Tibial nerve (tissue), 4 donors: ENCODE measurements at places on chromosomes 1 and 21. TPM values are rescaled to one million over a fixed set of nuclear protein-coding genes. Genes with fewer than 3 reads are reported as not detected.
A peak's percentile ranks its signal among the peaks of the same experiment; 100 is the strongest.

The MYCL gene
- 0.87 TPM for total RNA-seq

The HES5 gene
- total RNA-seq = not detected

The A3GALT2 gene
- total RNA-seq = 0.42 TPM

The SLC2A5 gene
- 15.7 TPM for total RNA-seq

The ARHGEF10L gene
- 38.5 TPM for total RNA-seq

The RPTN gene
- total RNA-seq = not detected

DNA sequence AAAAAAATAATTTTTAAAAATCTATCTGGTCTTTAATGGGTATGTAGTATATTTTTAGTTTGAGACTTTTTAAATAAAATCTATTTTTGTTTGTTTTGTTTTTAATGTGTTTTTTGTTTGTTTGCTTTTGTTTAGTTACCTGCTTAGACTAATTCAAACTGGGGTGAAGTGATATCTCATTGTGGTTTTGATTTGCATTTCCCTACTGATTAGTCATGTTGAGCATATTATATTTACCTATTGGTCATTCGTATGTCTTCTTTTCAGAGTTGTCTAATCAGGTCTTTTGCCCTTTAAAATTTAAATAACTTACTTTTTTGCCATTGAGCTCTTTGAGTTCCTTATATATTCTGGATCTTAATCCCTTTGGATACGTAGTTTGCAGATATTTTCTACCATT is 20.3 kb downstream of the CD1B start:
- no peaks in the 10 kb centered on the region for H3K27me3 ChIP-seq
- no peaks in the 10 kb centered on the region for H3K36me3 ChIP-seq
- no peak overlapping the region for H3K27ac ChIP-seq
- H3K4me3 ChIP-seq = no peak overlapping the region

GRCh38 chr1:165468726-165469249 is 23.9 kb upstream of the RXRG start:
- H3K36me3 ChIP-seq = no peaks in the 10 kb centered on the region
- no peaks in the 10 kb centered on the region for H3K27me3 ChIP-seq
- H3K27ac ChIP-seq = peak overlapping the region; percentile 76
- no peaks in the 10 kb centered on the region for H3K4me1 ChIP-seq

GRCh38 chr1:170729225-170730002 is 65.5 kb downstream of the PRRX1 start:
- H3K36me3 ChIP-seq = no peaks in the 10 kb centered on the region
- no peaks in the 10 kb centered on the region for H3K27me3 ChIP-seq
- DNase-seq = no peak
- H3K27ac ChIP-seq = no peak overlapping the region
- no peak overlapping the region for H3K4me3 ChIP-seq

DNA sequence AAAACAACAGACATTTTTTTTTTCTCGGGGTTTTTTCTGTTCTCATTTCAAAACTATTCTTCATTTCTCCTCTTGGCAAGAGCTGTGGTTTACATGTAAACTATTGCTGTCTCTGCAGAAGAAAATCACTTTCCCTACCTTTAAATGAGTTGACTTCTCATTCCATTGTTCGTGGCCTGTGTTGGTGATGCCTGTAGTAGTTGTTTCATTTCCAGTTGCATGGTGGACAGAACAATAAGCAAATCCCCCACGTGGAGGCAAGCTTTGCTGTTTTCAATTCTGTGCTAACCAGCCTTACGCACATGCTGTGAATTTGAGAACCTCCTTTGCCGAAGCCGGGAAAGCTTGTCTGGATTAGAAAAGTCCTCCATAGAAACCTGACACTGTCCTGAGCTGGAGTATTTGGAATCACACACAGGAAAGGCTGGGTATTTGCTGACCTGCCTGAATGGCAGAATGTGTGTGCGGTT is 26.2 kb upstream of the MAP3K7CL start:
- DNase-seq = no peak
- no peak overlapping the region for H3K27ac ChIP-seq
- no peak overlapping the region for H3K4me3 ChIP-seq
- H3K36me3 ChIP-seq = no peaks in the 10 kb centered on the region
- no peaks in the 10 kb centered on the region for H3K4me1 ChIP-seq

DNA sequence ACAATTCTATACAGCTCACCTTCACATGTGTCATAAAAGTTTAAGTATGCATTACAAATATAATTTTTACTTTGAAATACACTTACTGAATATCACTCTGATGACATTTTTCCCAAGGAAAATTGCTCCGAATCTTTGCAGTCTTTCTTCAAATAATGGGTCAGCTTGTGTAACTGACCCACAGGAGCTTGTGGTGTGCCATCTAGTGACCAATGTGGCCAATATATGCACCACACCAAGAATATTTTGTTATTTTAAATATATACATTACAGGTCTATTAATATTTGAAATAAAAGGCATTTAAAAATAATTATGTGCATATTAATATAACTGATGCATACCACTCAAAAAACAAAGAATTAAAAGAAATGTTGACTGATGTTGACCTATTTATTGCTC is 271.4 kb downstream of the TBX15 start:
- no peak overlapping the region for H3K27ac ChIP-seq
- no peaks in the 10 kb centered on the region for H3K27me3 ChIP-seq
- H3K4me1 ChIP-seq = no peaks in the 10 kb centered on the region
- H3K4me3 ChIP-seq = no peak overlapping the region
- no peak for DNase-seq
- H3K36me3 ChIP-seq = no peaks in the 10 kb centered on the region

- H3K4me1 ChIP-seq = no peaks in the 10 kb centered on the region
- no peak for DNase-seq
- no peaks in the 10 kb centered on the region for H3K36me3 ChIP-seq
- no peak overlapping the region for H3K4me3 ChIP-seq
Observed at GRCh38 chr1:89405275-89405929, 41.5 kb downstream of the GBP6 start.

GRCh38 chr1:181612100-181612499 is 128.8 kb downstream of the CACNA1E start:
- H3K36me3 ChIP-seq = no peaks in the 10 kb centered on the region
- DNase-seq = no peak
- H3K27ac ChIP-seq = no peak overlapping the region
- no peak overlapping the region for H3K4me3 ChIP-seq
- H3K27me3 ChIP-seq = no peaks in the 10 kb centered on the region

GRCh38 chr1:212301580-212301979 is 16.4 kb downstream of the PPP2R5A start:
- H3K36me3 ChIP-seq = no peaks in the 10 kb centered on the region
- H3K4me3 ChIP-seq = no peak overlapping the region
- no peak overlapping the region for H3K27ac ChIP-seq
- H3K4me1 ChIP-seq = no peaks in the 10 kb centered on the region
- no peak for DNase-seq

- DNase-seq = no peak
- peaks cover 5% of the 10 kb centered on the region for H3K27me3 ChIP-seq
- H3K36me3 ChIP-seq = no peaks in the 10 kb centered on the region
- H3K4me3 ChIP-seq = no peak overlapping the region
- H3K27ac ChIP-seq = no peak overlapping the region
Observed at GRCh38 chr1:206556047-206556749, 48.9 kb downstream of the RASSF5 start.

GRCh38 chr1:209866201-209866600 is 38.4 kb downstream of the UTP25 start:
- H3K27ac ChIP-seq = no peak overlapping the region
- DNase-seq = no peak
- H3K4me1 ChIP-seq = peaks cover 4% of the 10 kb centered on the region
- H3K36me3 ChIP-seq = no peaks in the 10 kb centered on the region
- H3K4me3 ChIP-seq = no peak overlapping the region
- no peaks in the 10 kb centered on the region for H3K27me3 ChIP-seq

- no peak overlapping the region for H3K4me3 ChIP-seq
- H3K27ac ChIP-seq = no peak overlapping the region
- no peaks in the 10 kb centered on the region for H3K36me3 ChIP-seq
Observed at GRCh38 chr1:151325231-151325630, 2.0 kb downstream of the PI4KB start.

DNA sequence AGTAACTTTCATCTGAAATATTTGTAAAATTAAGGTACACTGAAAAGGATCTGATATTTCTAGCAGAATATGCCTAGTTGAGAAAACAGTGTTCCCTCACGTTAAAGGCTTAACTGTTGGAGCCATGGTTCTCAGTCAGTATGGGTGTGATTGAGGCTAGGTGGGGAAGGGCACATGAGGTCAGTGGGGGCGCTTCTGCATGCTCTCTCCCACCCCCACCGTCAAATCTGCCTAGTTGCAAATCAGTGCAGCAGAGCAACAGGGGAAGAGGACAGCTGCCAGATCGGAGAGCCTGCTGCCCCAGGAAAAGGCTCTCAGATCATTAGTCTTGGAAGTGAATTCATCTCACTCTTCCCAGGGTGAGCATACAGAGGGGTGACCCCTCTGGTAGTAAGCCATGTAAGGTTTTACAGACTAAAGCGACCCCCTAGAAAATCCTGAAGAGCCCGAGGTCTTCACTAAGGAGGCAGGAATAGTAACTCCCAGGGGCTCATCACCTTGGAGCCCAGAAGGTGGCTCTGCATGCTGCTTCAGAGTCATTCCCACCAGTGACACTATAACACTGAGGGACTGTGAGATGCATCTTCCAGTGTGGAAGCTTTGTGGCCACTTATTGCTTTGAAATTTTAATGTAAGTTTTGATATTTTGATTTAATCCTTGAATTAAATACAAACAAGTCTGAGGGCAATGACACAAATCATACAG is 83.1 kb upstream of the BARHL2 start:
- H3K27me3 ChIP-seq = peaks cover 3% of the 10 kb centered on the region
- no peak overlapping the region for H3K4me3 ChIP-seq
- no peak overlapping the region for H3K27ac ChIP-seq
- no peaks in the 10 kb centered on the region for H3K36me3 ChIP-seq
- no peaks in the 10 kb centered on the region for H3K4me1 ChIP-seq
- no peak for DNase-seq

DNA sequence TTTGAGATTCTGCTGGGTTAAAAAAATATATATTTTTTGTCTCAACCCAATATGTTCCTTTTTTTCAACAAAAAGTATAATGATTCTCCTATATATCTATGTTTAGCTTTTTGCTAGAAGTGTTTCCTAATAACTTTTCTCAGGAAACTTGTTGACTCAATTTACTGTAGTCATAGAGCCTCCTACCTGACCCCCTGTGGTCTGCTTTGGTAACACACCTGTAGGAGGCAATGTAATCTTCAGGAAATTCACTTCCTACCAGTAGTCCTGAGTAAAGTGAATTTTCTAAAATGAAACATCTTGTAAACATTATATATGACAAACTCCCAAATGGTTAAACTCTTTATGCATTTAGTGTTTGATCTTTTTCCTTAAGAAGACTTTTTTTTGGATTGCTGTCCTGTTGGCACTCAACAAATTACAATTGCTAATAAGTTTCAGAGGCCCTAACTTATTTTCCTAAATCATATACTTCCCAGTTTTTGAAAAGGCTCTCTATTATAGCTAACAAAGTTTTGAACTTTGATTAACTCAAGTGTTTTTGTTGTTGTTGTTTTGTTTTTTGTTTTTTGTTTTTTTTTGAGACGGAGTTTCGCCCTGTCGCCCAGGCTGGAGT is 118.3 kb downstream of the OLFML2B start:
- H3K4me1 ChIP-seq = peaks cover 32% of the 10 kb centered on the region
- H3K36me3 ChIP-seq = no peaks in the 10 kb centered on the region
- H3K27ac ChIP-seq = no peak overlapping the region
